ENCODE measurements at places on chromosomes 2 and 18.

GRCh38 chr2:239751679-239752355 lies 273.3 kb downstream of the NDUFA10 start:
- DNase-seq, result peak; percentile 49

- DNase-seq, result peak; percentile 87
These were observed 2.2 kb upstream of the CASP8 start for GRCh38 chr2:201257956-201258665.

GRCh38 chr2:99772591-99773331 lies 282.9 kb upstream of the REV1 start:
- no peak for DNase-seq

- no peak for DNase-seq
These were observed 284.4 kb upstream of the RGPD4 start for GRCh38 chr2:107542314-107542740.

GRCh38 chr2:126687503-126687902 lies 31.5 kb downstream of the GYPC start:
- no peak for DNase-seq

- no peak for DNase-seq
These were observed 28.2 kb downstream of the EMX1 start for GRCh38 chr2:72945450-72946019.

GRCh38 chr2:136253288-136254004 lies 135.5 kb upstream of the CXCR4 start:
- DNase-seq, result no peak

DNA sequence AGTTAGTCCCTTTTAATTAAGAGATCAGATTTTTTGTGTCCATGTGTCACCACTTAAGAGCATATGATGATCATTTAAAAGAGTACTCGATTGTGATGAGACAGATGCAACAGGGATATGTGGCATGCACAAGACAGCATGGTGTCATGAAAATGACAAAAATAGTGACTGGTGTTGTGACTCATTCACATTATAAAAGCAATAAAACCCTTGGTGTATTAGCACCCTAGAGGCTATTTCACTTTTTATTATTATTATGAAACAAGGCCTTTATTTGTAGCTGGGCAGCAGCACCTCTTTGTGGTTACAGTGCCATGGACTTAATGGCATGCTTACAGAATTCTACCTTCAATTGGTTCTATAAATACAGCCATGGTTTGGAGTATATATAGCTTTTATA lies 1296.0 kb upstream of the ZEB2 start:
- no peak for DNase-seq

DNA sequence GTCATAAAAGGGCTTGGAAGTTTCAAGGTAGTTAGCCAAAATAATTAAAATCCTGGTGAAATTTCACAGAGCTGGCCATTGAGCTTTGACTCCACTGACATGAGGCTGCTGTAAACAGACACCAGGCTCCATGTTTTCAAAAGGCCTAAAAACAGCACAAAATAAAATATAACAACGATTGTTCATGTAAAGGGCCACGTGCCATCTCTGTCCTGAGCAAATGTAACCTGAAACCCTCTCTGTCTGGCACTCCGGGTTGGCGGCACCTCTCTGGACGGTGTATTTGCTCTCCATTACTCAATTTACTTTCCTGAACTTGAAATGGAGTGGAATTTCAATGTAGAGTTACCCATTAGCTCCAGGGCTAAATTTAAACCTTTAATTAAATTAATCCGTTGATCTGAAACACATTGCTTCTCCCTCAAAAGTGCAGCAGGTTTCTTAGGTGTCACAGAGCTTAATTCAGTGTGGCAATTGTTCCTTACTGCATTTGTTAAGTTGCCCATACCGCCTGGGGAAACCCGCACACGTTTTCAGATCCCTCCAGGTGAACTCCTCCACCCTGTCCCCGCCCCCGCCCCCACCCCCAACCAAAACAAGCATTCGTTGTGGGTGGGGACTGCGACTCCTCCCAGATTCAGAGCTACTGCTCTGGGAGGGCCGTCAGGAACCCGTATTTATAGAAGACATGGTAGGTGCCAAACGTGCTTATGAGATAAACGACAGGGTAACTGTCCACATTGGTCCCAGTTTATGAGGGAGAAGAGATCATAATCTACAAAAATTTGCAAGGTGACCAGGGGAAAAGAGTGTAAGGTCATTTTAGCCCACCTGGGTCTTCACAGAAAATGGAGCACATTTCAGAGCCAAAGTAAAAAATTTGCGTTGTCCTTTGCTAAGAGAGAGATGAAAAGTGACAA lies 1.2 kb upstream of the CABLES1 start:
- peak; percentile 51 for DNase-seq

- no peak for DNase-seq
These were observed 101.7 kb downstream of the B3GNT2 start for GRCh38 chr2:62297624-62298010.

- DNase-seq, result no peak
These were observed 45.7 kb upstream of the HPCAL1 start for GRCh38 chr2:10257036-10257435.

GRCh38 chr2:96110621-96111256 lies 5.6 kb downstream of the ADRA2B start:
- no peak for DNase-seq

- DNase-seq, result no peak
These were observed 3.9 kb upstream of the PXDN start for GRCh38 chr2:1748176-1748740.

- no peak for DNase-seq
These were observed 59.1 kb downstream of the ARL4C start for GRCh38 chr2:234437642-234438304.

- no peak for DNase-seq
These were observed 335 bp downstream of the TRAK2 start for GRCh38 chr2:201450954-201451291.

GRCh38 chr2:131104487-131105155 lies 515 bp upstream of the PLEKHB2 start:
- peak; percentile 37 for DNase-seq

GRCh38 chr18:73711256-73711655 lies 436.4 kb downstream of the FBXO15 start:
- DNase-seq, result no peak
